ENCODE measurements at places on chromosomes 5 and 9.

GRCh38 chr5:95884511-95884910 lies 62.0 kb upstream of the GLRX start:
- DNase-seq = no peak

GRCh38 chr5:95763941-95764340 lies 32.8 kb downstream of the RHOBTB3 start:
- DNase-seq = no peak

- no peak for DNase-seq
These were observed 15.6 kb upstream of the DMXL1 start for GRCh38 chr5:119055294-119055693.

DNA sequence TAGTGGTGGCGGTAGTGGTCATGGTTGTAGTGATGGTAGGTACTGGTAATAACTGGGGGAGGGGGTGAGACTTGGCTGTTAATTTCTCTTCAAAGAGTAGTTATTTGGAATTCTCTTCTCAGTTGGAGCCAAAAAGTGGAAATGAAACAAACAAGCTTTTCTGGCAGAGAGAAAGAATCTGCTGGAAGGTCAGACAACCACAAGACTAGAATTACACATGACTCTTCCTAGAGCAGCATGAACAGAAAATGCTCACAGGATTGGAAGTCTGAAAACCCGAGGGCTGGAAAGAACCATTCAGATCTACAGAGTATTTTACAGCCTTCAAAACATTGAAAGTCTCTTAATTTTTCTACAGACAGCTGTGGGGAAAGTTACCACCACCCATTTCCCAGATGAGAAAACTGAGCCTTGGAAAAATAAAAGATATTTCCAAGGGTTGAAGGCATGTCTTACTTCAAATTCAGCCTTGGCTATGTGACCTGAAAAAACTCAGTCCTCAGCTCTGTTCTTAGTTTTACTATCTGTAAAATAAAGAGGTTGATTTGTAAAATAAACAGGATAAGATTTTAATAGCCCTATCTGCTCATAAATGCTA lies 42.9 kb upstream of the TRIM32 start:
- DNase-seq = no peak

DNA sequence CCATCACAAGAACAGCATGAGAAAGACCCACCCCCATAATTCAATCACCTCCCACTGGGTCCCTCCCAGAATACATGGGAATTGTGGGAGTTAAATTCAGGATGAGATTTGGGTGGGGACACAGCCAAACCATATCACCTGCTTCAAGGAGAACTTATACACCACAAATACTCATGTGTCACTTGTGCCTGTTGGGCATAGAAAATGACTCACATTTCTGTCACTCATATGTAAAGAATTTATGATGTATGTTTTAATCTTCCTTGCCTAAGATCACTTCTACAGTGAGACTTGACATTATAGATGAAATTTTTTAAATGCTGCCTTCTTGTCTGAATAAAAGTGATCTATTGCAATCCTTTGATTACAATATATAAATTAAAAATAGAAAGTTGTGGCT lies 23.0 kb upstream of the PRDM6 start:
- DNase-seq = no peak

- peak; percentile 51 for DNase-seq
These were observed 89.8 kb downstream of the PTTG1 start for GRCh38 chr5:160511280-160511929.

DNA sequence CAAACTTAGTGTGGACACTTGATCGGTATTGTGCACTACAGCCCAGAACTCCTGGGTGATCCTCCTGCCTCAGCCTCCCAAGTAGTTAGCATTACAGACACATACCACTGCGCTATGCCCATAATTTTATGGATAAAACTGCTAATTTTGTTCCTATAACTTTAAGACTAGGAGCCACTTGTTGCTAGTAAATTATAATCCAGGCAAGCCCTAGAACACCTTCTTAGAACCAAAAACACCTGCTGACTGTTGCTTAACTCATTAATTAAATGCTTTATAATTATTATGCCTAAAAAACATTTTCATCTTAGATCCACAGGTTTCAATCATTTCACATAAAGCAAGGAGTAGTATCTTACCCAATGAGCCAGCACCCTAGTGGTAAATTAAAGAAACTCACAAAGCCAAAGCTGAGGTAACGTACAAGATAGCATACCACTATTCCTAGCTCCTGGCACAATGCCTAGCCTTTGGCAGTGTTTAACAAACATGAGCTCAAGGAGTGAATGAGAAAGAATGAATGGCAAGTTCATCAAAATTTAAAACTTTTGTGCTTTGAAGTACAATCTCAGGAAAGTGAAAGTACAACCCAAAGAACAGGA lies 5.4 kb downstream of the MRPS27 start:
- peak; percentile 19 for DNase-seq

Data from eye (tissue), 1 donor.